ENCODE measurements at places on chromosomes 5 and 9. TPM values are rescaled to one million over a fixed set of nuclear protein-coding genes. Genes with fewer than 3 reads are reported as not detected.

HSPB3 gene
- 285 TPM for total RNA-seq

PTGDS gene
- total RNA-seq: 4,432 TPM

SLC12A2 gene
- total RNA-seq: 18.3 TPM

TESK1 gene
- 24.5 TPM for total RNA-seq

RAB3C gene
- 1.8 TPM for total RNA-seq

DNA sequence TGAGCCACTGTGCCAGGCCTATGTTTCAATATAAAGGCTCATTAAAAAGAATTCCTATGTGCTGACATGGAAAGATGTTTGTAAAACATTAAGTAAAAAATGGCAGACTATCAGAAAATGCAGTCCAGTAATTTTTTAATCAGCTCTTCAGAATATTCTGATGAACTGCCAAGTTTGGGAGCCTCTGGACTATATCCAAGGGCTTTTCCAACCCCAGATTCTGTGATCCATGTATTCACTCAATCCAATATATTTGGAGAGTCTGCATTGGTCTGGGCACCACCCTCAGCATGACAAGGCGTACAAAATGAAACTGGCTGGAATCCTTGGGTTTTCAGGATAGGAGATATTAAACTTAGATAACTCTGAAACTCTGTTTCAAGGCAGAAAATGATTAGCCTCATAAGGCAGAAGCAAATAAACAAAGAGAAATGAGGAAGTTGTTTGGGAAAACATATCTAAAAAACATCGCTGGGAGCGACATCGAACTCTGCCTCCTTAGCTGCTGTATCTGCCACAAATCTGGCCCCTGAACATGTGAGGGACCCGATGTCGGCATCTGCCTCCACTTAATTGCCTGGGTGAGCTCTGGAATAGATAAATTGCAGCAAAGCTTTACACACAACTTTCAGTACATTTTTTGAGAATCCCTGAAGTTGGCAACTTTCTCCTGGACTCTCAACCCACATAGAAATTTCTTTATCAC, 14.4 kb downstream of the PDE6A start:
- H3K36me3 ChIP-seq: no peaks in the 10 kb centered on the region
- H3K4me3 ChIP-seq: no peak overlapping the region
- no peak overlapping the region for H3K27ac ChIP-seq
- DNase-seq: no peak
- no peaks in the 10 kb centered on the region for H3K4me1 ChIP-seq

GRCh38 chr9:136738960-136739359, 3.8 kb downstream of the LCN10 start:
- H3K4me1 ChIP-seq: peaks cover 16% of the 10 kb centered on the region
- no peaks in the 10 kb centered on the region for H3K36me3 ChIP-seq
- no peak for DNase-seq
- H3K4me3 ChIP-seq: no peak overlapping the region
- H3K27me3 ChIP-seq: peaks cover 15% of the 10 kb centered on the region

DNA sequence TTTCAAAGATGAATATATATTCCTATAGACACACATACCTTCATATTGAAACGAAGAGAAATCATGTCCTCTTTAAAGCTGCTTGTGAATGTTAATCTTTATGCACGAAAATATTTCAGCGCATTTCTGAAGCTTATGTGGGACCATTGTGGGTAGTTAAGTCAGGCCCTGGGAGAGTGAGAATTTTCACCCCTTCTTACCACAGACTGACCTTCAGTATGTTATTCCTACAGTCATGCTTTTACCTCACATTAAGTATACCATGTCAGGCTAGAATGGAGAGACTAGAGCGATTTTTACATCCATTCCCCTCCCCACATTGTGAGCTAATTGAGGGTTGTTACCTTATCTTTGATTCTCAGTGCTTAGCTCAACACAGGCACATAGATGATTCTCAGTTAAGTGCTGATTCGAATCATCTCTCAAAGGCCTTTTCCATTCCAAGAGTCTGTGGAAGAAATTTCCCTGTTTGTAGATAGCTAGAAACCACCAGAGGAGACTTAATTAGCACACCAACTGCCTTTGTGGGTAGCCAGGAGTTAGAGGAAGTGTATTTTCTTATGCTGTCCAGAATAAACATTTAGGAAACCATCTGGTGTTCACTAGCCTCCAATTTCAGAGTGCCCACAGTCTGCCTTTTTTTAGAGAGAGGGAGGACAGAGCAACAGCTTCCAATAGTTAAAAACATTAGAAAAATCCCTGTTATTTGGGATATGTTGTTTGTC, 110.5 kb downstream of the MEGF10 start:
- DNase-seq: no peak
- H3K27me3 ChIP-seq: peaks cover 9% of the 10 kb centered on the region
- H3K4me1 ChIP-seq: no peaks in the 10 kb centered on the region

GRCh38 chr5:137828180-137828579, 39.5 kb upstream of the MYOT start:
- H3K27ac ChIP-seq: peak overlapping the region; percentile 89
- no peaks in the 10 kb centered on the region for H3K27me3 ChIP-seq
- peaks cover 52% of the 10 kb centered on the region for H3K4me1 ChIP-seq
- H3K4me3 ChIP-seq: no peak overlapping the region
- peak; percentile 42 for DNase-seq
- H3K36me3 ChIP-seq: no peaks in the 10 kb centered on the region

DNA sequence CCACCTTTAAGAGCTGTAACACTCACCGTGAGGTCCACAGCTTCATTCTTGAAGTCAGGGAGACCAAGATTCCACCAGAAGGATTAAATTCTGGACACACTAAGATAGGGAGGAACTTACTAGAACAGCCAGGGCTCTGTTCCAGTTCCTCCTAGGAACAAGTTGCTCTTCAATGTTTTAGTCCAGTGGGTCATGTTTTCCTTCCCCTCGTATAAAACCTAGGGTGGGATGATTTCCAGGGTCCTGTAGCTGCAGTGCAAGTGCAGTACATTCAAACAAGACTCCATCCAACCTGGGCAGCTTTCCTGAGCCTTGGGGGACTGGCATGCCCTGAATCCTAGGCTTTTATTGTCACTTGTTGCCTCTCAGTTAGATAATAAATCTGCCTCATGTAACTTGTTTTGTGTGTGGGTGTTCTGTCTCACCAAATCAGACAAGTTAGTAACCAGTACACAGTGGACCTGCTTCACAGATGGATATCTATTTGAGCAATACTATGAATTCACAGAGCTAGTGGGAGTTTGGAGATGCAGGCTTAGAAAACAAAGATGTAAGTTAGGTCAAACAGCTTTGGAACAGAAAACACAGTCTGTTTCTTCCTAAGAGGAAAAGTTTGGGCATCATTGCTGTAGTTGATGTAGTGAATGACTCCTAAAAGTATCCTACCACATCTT, 405.6 kb downstream of the GABRG2 start:
- no peak for DNase-seq
- H3K4me1 ChIP-seq: no peaks in the 10 kb centered on the region
- H3K4me3 ChIP-seq: no peak overlapping the region
- H3K36me3 ChIP-seq: no peaks in the 10 kb centered on the region
- H3K27ac ChIP-seq: no peak overlapping the region

DNA sequence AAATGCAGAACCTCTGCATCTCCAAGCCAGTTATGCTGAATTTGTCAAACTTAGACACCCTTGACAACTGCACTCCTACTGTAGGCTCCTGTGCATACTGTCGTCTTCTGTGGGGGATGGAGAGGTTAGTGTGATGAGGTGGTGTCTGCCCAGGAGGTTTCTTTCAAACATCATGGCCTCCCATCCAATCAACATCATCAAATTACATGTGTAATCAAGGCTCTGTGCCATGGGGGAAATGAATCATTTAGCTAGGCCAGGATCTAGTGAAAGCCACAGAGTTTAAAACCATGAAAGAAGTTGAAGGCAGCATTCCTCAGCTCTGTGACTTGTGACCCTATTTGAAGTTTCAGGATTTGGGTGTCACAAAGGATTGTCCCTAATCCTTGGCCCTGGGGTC, 240.6 kb downstream of the MARCHF11 start:
- no peaks in the 10 kb centered on the region for H3K4me1 ChIP-seq
- H3K27ac ChIP-seq: no peak overlapping the region
- H3K36me3 ChIP-seq: peaks cover 6% of the 10 kb centered on the region
- H3K27me3 ChIP-seq: no peaks in the 10 kb centered on the region
- no peak overlapping the region for H3K4me3 ChIP-seq
